Stimulated activated CD8-positive, alpha-beta memory T cell treated with anti-CD3 and anti-CD28 coated beads, Interleukin-2, amount 100 ng/mL, for 48 hours (primary cell): ENCODE measurements at places on chromosomes 7 and 10.
A peak's percentile ranks its signal among the peaks of the same experiment; 100 is the strongest.

DNA sequence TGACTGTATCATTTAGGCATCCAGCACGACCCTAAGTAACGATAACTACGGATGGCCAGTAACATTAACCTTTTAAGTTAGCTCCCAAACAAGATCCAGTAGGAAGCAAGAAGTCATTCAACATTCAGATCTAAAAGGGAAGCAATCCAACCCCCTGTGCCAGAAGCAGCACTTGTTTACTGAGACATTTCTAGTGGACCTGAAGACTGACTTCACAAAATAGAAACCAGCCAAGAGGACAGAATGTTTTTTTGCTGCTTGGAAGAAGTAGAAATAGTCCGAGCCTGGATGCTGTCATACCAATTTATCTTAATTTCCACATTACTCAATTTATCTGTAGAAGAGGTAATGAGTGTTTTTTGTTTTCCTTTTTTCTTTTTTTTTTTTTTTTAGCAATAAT, 88.0 kb upstream of the CTTNBP2 start:
- DNase-seq, result no peak

DNA sequence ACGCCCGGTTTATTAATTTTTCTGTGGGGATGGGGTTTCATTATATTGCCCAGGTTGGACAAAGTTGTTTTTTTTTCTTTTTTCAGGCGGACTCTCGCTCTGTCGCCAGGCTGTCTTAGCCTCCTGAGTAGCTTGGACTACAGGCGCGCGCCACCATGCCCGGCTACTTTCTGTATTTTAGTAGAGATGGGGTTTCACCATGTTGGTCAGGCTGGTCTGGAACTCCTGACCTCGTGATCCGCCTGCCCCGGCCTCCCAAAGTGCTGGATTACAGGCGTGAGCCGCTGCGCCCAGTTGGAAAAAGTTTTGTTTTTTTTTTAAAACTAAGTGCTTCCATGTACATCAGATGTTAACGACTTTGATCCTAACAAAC, 542 bp upstream of the ZNF394 start:
- DNase-seq, result no peak

DNA sequence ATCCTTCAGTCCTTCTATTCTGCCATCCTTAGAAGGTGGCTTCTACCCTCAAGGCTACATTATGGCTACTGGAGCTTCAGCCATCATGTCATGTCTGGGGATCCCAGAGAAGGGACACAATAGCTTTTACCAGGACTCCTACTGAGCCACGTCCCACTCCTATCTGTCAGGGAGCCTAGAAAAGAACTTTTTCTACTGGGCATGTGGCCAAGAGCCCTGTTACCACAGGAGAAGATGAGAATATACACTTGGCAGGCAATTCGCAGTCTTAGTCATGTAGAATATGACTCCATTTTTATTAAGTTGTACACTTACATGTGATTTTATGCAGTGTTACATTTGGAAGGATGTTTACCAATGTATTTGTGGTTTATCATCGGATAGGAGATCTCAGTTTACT, 64.6 kb upstream of the KCNMA1 start:
- no peak for DNase-seq

DNA sequence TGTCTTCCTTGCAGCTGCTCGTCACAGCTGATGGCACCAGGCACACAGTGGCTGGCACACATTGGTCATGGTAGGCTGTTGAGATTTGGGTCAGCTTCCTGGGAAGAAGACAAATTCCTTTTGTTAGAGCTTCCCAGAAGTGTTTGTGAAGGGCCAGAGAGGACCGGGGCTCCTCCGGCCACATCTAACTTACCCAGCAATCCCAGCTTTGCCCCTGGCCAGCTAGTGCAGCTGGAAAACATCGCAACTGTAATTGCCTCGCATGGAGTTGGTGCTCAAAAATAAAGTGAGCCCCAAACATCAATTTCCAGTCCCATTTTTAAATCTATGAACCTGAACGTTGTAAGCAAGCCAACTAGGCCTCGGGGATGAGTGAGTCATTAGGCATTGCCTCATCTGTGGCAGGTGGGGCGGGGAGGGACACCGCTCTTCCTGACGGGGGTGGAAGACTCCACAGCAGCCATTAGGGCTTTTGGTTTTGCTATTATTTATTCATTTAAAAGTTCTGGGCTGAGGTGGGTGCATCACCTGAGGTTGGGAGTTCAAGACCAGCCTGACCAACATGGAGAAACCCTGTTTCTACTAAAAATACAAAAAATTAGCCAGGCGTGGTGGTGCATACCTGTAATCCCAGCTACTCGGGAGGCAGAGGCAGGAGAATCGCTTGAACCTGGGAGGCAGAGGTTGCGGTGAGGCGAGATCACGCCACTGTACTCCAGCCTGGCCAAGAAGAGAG, 12.4 kb downstream of the CPA5 start:
- DNase-seq, result no peak

- DNase-seq, result no peak
These were observed 101.2 kb downstream of the RPS24 start for GRCh38 chr10:78134773-78135306.

DNA sequence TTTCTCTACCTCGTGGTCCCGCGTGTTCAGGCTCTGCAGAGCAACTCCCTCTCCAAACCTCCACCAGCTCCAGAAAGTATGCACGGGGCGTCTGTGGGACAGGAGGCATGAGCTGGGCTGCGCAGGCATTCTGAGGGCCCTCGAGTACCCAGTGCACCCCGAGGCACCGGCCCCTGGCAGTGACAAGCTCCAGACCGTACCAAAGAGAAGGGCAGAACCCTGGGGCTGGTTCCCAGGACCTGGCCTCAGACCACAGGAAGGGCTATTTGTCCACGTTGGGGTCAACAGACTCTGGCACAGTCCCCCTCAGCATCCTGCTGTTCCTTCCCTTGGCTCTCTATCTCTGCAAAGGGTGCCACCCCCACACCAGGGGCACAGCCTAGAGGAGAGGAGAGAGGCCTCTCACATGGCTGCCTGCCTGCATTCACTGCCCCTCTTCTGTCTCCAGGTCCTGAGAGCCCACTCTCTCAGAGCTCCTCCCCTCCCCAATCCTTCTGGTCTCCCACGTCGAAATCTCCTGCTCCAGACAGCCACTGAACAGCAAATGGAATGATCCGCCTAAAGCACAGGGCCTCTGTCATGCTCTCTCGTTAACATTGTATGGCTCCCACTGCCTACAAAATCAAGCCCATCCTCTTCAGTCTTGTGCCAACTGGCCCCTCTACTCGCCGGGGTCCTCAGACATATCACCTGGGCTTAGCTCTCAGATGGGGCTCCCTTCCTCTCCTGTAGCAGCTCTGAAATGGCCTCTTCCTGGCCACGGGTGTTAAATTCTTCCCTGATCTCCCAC, 96.3 kb downstream of the OAT start:
- no peak for DNase-seq

DNA sequence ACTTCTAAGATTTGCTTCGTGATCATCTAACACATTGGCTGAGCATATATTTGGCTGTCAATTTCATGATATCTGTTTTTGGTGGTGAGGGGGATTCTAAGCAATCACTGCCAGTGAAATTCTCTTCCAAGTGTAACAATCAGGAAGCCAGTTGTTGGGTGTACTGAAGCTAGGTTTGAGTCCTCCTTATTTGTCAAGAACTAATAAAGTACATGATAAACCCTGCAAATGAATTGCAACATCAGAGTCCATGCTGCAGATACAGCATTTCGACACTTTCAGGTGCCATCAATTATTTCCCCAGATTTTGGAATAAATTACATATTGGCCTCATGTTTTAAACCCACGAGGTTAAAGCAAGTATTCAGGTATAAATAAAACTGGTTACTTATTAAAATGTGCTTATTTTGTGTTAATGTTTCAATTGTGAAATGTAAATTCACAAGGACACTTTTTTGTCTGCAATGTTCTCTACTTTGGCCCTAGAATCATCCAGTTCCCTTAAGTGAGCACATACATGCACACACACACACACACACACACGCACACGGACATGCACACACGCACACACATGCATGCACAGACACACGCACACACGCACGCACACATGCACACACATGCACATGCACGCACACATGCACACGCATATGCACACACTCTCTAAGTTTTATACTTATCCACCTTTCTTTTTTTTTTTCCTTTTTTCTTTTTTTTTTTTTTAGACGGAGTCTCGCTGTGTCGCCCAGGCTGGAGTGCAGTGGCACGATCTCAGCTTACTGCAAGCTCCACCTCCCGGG, 510.2 kb upstream of the KLF6 start:
- DNase-seq, result no peak

GRCh38 chr10:91238191-91238590, 17.7 kb downstream of the PCGF5 start:
- no peak for DNase-seq

DNA sequence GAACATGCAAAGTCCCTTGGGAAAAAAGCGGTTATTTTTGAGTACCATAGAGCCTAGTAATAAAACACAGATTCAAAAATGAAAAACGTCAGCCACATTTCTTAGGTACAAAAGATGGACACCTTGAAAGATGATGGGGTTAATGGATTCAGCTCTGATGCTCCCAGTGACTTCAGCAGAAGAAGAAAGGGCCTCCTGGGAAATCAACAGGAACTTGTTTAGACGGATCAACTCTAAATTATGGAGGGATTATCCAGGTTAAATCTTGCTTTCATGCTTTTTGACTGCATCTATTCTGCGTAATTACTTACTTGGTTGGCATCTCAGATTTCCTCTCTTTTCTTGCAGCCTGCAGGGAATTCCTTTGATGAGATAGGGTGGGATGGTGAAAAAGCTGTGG, 82.5 kb downstream of the TMEM178B start:
- no peak for DNase-seq

GRCh38 chr10:97328646-97329453, 5.7 kb downstream of the FRAT2 start:
- no peak for DNase-seq

DNA sequence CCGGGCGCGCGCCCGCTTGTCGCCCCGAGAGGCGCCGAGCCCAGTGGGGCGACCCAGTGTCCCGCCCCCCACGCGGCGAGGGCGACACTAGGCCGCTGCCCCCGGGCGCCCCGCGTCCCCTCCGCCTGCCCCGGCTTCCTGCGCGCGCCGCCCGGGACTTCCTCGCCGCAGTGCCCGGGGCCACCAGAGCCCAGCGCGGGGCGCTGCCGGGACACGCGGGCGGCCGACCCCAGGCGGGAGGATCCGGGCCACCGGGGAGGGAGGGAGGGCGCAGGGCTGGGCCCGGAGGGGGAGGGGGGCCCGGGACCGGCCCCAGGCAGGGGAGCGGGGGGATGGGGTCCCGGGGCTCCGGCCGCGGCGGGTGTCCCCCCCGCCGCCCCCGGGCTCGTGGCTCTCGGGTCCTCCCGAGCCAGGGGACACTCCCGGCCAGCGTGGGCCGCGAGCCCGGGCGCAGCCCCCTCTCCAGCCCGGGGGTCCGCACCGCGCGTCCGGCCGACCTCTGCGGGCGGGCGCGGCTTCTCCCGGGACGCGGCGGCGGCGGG, 435 bp upstream of the PWWP2B start:
- peak; percentile 23 for DNase-seq
